ENCODE measurements at places on chromosomes 7 and 10.

GRCh38 chr7:95596198-95597063 is at the start of gene PDK4:
TSS of gene PDK4 (minus strand) at chr7:95596516. CDS start at chr7:95596293, 223 bp downstream.
- DNase-seq = no peak

DNA sequence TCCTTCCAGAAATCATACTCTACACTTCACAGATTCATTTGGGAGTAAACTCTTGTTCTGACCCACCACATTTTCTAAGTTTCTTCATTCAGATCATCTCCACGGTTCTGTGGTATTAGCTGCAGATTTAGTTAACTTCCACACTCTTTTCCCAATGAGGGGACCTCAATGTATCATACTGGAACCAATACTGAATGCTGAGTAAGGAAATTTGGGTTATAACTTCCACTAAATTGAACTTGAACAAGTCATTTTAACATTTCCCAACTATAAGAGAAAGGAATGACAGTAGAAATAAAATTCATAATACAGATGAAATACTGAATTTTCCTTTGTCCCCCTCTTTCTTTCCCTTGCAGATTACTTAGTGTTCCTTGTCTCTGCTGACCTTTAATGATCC is 131.4 kb downstream of the VPS41 start:
- no peak for DNase-seq

- no peak for DNase-seq
Observed at GRCh38 chr10:11631890-11632587, 20.6 kb upstream of the USP6NL start.

GRCh38 chr7:6451224-6451705 is 3.5 kb upstream of the DAGLB start:
- no peak for DNase-seq

DNA sequence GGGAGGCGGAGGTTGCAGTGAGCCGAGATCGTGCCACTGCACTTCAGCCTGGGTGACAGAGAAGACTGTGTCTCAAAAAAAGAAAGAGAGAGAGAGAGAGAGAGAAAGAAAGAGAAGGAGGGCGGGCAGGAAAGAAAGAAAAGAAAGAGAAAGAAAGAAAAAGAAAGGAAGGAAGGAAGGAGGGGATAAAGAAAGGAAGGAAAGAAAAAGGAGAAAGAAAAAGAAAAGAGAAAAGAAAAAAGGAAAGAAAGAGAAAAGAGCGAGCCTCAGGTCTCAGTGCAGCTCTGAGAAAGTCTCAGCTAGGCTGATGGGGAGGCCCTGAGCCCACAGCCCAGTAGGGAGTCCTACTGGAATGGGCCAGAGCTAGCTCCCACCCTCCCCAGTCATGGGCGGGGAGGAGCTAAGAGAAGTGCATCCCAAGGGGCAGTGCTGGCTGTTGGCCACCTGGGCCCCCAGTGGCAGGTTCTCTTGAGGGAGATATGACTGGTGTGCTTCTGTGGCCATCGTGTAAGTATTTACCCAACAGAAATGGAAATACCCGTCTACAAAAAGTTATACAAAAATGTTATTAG is 69.3 kb downstream of the ABRAXAS2 start:
- no peak for DNase-seq

DNA sequence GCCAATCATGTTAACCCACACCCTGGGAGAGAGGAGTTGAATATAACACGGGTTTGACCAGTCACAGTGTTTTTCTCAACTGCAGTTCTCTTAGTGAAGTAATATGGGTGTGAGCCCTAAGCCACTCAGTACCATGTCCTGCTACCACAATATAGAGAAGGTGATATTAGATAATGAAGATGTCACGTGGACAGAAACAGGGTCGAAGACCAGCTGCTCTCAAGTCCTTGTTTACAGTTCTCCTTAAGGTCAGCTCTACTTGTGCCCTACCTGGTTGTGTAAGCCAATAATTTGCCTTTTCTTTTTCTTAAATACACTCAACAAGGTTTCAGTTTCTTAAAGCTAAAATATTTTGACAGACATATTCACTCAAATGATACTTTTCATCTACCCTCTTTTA is 128.3 kb upstream of the POT1 start:
- DNase-seq = no peak

GRCh38 chr10:84328418-84329195 is at the start of gene CCSER2:
TSS of gene CCSER2 (plus strand) at chr10:84328589. CDS start at chr10:84371053, 42,464 bp downstream.
- peak; percentile 99 for DNase-seq

DNA sequence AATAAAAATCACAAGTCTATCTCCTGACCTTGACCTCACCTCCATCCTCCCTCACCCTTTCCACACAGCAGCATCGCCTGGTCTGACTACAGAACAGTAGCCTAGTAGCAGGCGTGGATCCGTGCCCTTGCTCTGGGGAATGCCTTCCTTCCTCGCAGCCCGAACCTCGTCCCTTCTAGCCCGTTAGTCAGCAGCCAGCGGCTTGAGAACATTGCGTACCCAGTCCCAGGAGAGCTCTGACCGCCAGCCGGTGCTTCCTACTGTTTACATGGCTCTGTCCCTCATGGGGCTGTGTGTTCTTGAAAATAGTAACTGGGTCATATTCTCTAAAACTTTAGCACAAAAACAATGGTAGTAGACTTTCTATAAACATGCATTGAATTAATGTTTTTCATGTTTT is 682.7 kb upstream of the IGFBP3 start:
- DNase-seq = no peak

GRCh38 chr10:66852811-66853210 is 73.0 kb upstream of the LRRTM3 start:
- no peak for DNase-seq

DNA sequence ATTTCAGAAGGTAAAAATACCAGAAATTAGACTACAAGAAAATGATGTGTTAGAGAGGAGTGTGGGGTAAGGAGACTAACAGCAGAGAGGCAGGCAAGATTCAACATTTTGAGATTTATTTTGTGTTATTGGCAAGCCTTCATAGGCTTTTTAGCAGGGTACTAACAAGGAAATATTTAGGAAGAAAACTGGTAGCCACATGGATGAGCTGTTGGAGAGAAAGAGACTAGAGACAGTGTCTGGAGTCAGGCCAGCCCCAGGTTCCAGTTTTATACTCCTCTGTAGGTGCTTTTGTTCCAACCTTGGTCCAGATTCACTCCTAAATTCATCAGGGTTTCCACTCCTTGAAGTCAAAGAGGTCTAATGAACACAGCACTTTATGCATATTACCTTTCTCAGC is 41.1 kb downstream of the GPRIN2 start:
- no peak for DNase-seq

DNA sequence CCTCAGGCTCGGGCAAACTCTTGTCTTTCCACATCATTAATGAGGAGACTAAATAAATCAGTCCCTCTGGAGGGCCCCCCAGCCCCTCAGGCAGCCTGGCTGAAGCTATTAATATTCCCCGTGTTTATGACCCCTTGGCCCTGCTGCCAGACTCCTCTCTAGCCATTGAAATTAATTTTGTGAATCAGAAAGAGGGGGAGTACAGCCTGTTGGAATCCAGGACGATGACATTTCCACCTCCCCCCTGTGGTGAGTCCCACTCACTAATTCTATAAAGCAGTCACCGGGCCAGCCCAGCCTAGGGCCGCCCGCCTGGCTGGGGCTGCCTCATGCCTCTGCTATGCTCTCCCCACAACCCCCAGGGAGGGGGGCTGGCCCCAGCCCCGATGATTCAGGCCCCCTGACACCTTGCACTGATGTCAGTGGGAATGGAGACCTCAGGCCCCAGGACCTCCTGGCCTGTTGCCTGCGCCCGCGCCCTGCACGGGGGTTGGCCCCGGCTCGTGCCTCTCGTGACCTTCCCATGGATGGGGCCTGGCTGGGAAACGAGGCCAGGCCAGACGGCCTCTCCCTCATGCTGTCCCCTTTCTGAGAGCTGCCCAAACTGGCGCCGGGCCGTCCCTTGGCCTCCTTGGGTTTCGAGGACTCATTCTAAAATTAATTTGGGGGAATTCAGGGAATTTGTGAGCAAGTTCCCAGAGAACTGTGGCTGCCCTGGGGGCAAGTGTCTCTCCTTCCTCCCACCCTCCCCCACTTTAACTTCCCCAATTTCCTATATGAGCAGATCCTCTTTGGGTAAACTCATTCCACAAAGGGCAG is 34.0 kb downstream of the TMEM270 start:
- DNase-seq = no peak

DNA sequence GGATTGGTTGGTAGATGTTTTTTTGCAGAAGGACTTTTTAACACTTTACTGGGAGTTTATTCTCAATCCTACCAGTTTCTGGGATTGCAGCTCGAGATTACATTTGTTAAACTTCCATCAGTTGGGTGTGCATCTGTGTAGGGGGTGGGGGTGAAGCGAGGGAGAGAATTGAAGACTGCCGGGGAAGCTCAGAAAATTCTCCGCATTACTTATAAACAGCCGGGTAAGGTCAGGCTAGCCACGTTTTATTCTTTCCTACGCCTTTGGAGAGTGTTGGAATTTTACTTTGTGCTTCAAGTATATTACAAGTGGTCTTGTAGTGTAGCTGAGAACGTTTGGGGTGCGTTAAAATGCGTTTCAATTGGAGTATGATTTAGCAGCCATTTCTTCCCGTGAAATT is 1.1 kb downstream of the PALS2 start:
- DNase-seq = no peak

DNA sequence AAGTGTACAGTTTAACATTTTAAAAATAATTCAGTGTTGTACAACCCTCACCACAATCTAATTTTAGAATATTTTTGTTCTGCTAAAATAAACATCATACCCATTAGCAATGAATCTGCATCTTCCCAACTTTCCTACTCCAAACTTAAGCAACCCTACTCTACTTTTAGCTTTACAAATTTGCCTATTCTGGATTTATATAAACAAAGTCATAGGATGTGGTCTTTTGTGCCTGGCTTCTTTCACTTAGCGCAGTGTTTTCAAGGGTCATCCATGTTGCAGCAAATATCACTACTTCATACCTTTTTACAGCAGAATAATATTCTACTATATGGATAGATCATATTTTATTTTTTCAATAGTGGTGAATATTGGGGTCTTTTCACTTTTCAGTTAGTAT is 18.9 kb downstream of the CALML3 start:
- no peak for DNase-seq

DNA sequence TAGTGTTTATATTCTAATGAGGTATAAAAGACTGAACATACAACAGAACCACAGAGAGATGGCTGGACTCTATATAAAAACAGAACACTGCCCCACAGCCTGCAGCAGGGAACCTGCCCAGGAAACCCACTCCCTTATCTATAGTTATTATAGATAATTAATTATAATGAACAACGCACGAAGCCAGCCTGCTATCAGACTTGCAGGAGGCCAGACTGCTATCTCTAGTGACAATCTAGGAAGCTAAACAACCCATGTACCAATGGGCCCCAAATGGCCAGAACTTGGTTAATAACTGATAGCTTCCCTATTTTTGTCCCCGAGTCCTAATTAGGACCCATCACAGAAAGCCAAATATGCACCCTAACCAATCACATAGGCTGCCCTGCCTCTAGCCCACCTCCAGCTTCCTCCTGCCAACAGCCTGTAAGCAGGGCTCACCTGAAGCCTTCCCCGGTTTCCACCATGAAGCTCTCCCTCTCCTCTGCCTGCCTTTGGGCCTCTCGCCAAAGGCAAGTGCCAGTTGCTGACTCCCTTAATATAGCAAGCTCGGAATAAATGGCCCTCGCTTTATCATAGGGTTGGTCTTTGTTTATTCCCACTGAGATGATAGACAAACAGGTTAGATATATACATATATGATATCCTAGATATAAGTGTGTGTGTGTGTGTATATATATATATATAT is 74.5 kb downstream of the SYPL1 start:
- DNase-seq = no peak

- DNase-seq = no peak
Observed at GRCh38 chr7:131498237-131498885, 58.1 kb downstream of the PODXL start.

DNA sequence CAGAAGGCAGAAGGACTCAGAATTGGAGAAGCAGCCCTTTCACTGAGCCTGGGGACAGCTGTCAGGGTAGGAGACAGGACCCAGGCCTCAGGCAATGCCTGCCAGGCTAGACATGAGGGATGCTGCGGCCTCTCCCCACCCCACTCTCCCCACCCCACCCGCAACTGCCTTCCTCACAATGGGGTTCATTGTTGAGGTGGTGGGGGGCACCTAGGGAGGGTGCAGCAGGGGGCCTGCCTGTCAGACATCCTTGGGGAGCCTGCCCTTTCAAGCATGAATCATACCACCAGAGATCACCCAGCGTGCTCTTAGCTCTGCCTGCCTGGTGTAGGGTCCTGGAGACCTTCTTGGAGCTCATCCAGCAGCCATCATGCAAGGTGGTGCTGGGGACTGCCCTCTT is at the start of gene C10orf62:
C10orf62 (plus strand) TSS at position 243 of the 400 bp plus-strand sequence. CDS start 177 bp downstream, outside the sequence.
- DNase-seq = no peak

DNA sequence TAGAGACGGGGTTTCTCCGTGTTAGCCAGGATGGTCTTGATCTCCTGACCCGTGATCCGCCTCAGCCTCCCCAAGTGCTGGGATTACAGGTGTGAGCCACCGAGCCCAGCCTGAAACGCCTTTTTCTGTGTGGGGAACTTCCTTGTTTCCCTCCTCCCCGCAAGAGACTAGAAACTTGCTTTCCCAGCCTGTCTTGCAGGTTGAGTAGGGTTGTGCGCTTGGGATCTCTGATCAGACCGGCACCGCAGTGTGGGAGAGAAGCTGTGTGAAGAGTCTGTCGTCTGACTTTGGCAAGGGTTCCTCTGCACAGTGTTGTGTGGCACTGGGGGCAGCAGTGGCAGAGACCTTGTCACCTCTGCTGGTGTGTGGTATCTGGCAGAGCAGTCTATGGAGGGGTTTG is 28.9 kb downstream of the RBM17 start:
- no peak for DNase-seq

DNA sequence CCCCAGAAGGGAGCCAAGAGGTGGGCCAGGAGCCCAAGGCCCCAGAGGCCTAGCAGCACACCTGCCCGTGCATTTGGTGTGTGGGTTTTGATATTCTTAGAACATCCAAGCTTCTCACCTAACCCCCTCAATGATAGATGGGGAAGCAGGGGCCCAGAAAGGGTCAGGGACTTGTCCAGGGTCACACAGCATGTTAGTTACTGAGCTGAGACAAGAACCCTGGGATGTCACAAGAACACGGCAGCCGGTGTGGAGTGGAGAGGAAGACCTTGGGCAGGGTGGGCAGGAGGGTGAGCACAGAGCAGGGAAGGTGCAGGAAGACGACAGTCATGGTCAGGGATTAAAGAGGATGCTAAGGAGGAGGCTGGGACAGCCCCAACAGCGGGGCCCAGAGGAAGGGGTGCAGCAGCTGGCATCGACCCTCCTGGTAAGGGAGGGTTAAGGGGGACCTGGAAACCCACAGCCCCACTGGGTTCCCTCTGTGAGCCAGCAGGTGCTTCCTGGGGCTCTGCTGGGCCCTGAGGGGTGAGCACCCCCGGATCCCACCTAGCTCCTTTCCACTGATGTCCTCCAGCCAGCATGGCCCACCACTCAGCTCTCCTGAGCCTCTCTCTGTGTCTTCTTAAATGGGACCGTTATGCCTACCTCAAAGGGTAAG is 44.4 kb downstream of the UNC5B start:
- no peak for DNase-seq

- DNase-seq = no peak
Observed at GRCh38 chr7:41861642-41862041, 158.8 kb upstream of the INHBA start.

- DNase-seq = no peak
Observed at GRCh38 chr10:69685802-69686585, 55.9 kb downstream of the FAM241B start.
